AML-193 (cell line): ENCODE measurements at places on chromosomes 3 and 15.
A peak's percentile ranks its signal among the peaks of the same experiment; 100 is the strongest.

DNA sequence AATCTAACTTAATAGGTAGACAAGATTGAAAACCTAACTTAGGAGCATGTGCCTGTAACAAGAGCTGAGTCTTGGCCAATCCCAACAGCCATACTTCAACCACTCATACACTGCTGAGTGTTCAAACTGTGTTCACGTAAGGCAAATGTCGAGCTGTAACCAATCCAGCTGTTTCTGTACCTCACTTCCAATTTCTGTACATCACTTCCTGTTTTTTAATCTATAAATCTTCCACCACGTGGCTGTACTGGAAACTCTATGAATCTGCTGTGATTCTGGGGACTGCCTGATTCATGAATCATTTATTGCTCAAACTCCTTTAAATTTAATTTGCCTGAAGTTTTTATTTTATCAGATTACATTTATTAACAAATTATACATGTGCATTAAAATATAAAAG, 44.6 kb upstream of the NEDD4 start:
- DNase-seq = no peak

DNA sequence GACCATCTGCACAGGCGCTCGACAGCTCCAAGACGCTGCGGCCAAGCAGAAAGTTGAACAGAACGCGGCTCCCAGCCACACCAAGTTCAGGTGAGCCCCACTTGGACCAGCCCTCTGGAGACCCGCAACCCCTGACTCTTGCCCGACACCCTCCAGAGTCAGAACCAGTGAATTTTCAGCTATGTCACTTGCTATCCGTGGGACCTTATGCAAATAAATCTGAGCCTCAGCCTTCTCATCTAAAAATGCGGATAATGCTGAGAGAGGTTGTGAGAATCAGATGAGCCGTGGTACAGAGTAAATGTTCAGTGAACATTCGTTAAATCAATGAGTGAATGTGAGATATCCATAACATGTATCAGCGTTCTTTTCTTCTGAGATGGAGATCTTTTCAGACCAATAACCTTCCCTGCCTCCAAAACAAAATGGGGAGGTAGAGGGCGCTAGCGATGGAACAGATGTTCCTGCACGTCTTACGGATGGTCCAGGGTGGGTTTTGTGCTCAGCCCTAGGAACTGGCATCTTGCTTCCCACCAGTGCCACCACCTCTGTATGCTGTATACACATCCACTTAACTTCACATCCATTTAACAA, 524 bp downstream of the MRPS11 start:
- DNase-seq = no peak

- peak; percentile 71 for DNase-seq
Observed at GRCh38 chr3:50652709-50653108, 22.0 kb upstream of the DOCK3 start.

GRCh38 chr15:73319460-73320245, 49.1 kb downstream of the HCN4 start:
- no peak for DNase-seq

GRCh38 chr3:46512191-46512749, 14.5 kb downstream of the RTP3 start:
- DNase-seq = no peak

- DNase-seq = no peak
Observed at GRCh38 chr3:150631515-150632221, 28.5 kb downstream of the SELENOT start.

GRCh38 chr3:45513041-45513440, 81.5 kb upstream of the LIMD1 start:
- DNase-seq = no peak

DNA sequence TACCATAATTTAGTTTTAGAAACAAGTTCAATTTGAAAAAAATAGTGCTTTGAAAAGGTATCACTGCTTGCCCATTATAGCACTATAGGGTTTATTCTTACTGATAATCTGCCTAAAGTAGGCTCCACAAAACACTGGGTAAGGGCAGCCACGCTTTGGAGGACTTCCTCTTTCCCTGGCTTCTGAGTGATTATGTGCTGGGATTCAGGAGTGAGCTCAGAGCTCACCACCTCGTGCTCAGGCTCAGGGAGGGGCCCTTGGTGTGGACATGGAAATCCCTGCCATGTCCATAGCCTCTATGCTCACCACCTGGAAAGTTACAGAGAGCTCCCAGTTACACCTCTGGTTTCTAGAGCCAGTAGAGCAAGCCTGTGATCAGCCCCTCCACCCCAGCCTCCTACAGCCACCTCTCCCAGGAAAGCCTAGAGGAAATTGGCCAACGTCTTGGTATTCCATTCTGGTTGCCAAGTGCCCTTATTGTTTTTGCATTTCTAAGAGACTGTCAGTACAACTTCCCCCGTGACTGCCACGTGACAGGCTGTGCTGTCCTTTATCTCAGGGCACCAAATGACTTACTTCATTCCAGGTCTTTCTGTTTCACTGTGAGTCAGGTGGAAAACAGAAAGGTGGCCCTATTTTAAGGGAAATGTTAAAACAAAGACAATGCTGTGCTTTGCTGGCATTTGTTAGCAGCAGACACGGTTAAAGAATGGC, 316.0 kb downstream of the RORA start:
- no peak for DNase-seq

GRCh38 chr15:51076524-51077220, 18.0 kb downstream of the TNFAIP8L3 start:
- no peak for DNase-seq

DNA sequence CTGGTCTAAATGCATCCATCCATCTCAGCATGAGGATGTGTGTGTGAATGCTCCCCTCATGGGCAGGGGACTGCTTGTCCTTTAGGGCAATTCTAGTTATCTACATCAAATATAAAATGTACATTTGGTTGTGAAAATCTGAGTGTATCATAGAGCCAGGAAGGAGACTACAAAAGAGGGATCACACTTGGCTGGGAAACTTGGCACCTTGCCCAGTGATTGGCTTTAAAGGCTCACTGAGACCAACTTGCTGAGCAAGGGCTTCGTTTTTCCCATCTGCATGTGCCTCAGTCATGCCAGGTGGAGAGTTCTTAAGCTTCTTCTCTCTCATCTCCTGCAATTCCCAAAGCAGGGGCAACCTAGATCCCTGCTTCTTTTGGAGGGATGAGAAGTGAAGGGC, 5.2 kb downstream of the CAPN3 start:
- DNase-seq = no peak

DNA sequence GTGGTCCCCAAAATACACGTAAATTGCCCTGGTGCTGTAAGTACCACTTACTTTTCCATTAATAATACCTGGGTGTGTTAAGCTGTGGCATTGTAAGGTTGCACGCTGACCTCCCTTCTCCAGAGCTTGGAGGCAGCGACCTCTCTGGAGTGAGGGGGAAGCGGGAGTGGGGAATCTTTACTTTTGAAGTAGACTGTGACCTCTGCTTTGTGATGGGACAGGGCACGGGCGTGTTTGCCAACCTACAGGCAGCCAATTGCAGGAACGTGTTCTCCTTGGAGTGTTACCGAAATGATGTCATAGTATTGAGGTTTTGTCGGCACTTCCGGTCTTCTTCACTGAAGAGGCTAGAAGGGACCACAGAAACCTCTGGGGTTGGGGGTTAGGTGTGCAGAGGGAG, 227.3 kb upstream of the C2CD4B start:
- DNase-seq = no peak

- DNase-seq = no peak
Observed at GRCh38 chr15:99070208-99070607, 34.7 kb upstream of the SYNM start.

GRCh38 chr15:101641894-101642293, 10.3 kb downstream of the TM2D3 start:
- peak; percentile 91 for DNase-seq

GRCh38 chr3:64588380-64588779, 99.4 kb downstream of the ADAMTS9 start:
- no peak for DNase-seq

- no peak for DNase-seq
Observed at GRCh38 chr3:139778682-139779233, 101.0 kb upstream of the NMNAT3 start.

DNA sequence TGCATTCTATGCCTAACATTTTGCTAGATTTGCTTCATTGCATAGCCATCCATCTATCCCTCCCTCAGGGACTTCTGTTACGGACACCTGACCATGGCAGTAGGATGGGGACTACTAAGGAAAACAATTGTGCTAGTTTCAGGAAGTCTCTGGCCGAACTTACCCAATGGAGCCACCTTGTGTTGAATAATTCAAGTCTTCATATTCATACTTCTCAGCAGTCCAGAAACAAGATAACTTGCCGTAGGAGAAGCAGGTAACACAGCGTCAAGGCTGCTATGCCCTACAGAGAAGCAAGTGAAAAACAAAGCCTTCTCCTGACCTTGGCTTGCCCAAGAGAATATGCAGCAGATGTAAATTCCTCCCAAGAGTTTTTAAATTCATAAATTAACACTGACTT, 685.3 kb downstream of the GRM7 start:
- DNase-seq = no peak

GRCh38 chr15:51558876-51559275, 63.7 kb downstream of the DMXL2 start:
- DNase-seq = no peak

- DNase-seq = no peak
Observed at GRCh38 chr3:141402476-141403171, 34.3 kb downstream of the ZBTB38 start.

DNA sequence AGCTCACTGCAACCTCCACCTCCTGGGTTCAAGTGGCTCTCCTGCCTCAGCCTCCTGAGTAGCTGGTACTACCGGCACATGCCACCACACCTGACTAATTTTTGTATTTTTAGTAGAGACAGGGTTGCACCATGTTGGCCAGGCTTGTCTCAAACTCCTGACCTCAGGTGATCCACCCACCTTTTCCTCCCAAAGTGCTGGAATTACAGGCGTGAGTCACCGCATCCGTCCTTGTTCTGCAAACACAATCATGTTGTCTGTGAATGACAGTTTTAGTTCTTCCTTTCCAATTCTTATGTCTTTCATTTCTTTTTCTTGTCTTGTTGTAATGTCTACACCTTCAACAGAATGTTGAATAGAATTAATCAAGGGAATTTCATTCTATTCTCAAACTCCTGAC, 16.3 kb upstream of the SMCO1 start:
- DNase-seq = no peak

- DNase-seq = no peak
Observed at GRCh38 chr3:29083081-29083480, 197.8 kb upstream of the RBMS3 start.

GRCh38 chr3:177574222-177574856, 377.1 kb upstream of the TBL1XR1 start:
- DNase-seq = no peak

DNA sequence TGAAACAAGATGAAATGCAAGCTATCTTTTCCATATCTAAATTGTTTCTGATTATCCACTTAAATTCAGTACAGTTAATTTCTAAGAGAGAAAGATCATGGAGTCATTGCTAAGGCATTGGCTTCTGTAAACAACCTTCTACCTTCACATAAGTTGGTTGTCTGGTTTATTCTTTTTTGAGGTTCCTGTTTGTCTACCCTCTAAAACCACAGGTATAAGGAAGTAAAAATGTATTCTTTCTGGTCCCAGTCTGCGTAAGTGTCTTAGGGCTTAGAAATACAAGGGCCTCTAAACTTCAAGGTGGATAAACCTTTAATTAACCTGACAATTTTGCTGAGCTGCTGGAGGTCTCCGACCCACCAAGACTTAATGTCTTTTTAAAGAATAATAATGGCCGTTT, 3.6 kb upstream of the ATOSA start:
- peak; percentile 80 for DNase-seq
